HS-27A (cell line): ENCODE measurements at places on chromosomes 5 and 9.

DNA sequence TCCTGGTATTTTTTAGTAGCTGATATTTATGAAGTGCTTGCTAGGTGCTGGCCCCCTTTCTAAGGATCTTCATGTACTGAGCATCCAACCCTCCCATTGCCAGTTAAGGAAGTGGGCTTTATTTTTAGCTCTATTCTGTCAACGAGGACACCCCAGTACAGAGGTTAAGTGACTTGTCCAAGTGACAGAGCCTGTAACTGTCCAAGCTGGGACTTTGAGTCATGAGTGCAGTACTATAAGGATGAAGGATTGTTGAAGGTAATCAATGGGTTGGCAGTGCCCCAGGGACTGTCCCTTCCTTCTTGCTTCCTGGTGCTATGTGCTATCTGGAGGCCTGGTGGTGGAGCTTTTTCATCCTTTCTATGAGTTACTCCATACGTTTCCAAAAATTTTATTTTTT lies 18.0 kb upstream of the FABP6 start:
- DNase-seq = no peak

DNA sequence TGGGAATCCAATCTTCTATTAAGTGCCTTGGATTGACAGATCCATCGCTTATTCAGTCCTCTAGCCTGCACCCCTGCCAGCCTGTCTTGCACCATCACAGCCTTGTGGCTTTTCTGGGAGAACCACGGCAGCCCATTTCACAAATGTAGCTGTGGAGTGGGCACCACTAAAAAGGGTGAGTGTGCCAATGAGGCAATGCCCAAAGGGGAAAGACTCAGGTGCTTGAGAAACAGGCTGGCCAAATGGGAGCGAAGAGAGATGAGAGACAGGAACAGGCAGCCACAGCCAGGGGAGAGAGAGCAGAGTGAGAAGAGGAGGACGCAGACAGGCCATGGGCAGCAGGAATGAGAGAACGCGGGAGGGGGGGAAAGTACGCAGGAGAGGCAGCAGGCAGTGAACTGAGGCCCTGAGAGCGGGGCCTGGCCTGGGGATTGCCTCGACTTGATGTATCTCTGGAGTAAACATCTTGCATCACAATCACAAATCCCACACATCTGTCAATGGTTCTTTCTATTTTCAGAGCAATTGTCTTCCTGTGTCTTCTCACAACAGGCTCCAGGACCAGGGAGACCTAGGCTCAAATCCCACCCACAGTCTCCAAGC lies 173.1 kb downstream of the SYK start:
- DNase-seq = no peak

- no peak for DNase-seq
Measured at GRCh38 chr5:89972901-89973300, 436.7 kb downstream of the CETN3 start.

DNA sequence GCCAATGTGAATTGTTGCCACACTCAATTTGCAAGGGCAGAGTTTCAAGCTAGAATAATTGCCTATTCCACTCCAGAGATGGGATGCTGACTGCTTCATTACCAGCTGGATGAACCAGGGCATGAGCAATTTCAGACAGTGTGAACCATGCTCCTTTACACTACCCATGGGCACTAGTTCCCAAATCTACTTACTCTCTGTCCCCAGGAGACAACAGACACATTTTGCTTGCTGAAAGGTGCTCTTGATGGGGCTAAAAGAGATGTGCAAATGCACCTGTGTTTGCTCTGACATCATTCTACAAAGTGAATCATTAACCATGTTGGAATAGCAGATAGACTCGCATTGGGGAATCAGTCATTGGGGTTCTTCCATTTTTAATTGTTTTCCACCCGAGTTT lies 522.3 kb upstream of the NUDT12 start:
- no peak for DNase-seq

DNA sequence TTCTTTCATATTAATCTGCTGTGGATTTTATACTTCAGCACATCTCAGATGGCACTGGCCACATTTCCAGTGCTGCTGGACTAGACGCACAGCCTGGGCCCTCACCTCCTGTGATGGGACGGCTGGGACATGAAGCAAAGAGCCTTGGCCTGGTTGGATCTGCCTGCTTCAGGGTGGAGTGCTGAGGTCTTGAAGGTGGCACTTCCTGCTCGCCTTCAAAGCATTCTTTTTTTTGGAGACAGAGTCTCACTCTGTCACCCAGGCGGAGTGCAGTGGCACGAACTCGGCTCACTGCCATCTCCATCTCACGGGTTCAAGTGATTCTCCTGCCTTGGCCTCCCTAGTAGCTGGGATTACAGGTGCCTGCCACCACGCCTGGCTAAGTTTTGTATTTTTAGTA lies 73.1 kb downstream of the RAPGEF1 start:
- no peak for DNase-seq

DNA sequence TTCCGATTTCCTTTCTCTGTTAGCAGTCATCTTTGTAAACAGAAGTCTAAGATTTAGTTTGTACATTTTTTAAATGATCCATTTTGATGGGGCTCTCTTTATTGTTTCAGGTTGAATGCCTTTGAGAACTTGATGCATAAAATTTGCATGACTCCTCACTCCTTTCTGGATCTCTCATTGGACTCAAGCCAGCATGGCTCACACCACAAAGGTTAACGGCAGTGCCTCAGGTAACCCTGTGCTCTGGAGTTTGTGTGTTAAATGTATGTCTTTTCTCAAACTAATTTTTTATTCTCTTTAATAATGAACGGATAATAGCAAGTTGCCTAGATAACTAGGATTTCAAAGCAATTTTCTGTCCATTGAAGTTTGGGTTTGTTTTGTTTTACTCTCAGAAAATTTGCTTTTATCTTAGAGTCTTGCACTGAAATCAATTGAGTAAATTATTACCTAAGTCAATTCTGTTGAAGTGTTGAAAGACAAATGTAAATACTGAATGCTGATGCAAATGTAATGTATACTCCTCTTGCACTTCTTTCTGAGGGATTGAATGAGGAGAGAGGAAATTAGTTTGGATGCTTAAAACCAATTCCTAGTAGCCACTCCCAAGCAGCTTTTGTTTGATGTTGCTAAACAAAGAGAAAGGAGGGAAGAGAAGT lies 164.6 kb upstream of the DMRT1 start:
- no peak for DNase-seq

DNA sequence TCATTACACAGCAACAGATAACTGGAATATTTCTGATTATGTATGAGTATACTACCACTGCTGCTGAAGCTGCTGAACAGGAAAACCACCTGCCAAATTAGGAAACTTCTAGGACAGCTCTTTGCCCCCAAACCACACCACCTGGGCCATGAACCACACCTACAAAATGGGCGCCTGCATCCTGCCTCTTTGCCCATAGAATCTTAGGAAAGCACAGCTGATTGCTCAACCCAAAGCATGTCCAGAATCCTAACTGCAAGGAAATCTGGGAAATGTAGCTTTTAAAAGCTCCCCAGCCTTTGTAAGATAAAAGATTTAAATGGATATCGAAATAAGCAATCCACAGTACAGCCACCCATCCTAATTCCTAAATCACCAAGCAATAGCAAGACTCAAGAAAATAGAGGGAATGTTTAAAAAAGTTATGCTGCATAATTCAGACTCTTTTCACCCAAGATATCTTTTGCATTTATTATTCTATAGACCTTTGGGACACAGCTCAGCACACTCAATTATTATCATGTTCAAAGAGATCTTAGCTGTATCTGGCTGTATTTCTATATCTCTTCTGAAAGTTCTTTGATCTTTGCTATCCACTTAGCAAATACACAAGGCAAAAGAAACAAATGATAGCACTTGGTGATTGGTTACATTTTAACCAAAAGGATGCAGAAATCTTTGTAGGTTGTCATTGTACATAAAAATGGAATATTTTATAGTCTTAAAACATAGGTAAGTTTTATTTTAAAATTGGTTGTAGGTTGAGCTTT lies 6.8 kb upstream of the C9orf152 start:
- DNase-seq = no peak

DNA sequence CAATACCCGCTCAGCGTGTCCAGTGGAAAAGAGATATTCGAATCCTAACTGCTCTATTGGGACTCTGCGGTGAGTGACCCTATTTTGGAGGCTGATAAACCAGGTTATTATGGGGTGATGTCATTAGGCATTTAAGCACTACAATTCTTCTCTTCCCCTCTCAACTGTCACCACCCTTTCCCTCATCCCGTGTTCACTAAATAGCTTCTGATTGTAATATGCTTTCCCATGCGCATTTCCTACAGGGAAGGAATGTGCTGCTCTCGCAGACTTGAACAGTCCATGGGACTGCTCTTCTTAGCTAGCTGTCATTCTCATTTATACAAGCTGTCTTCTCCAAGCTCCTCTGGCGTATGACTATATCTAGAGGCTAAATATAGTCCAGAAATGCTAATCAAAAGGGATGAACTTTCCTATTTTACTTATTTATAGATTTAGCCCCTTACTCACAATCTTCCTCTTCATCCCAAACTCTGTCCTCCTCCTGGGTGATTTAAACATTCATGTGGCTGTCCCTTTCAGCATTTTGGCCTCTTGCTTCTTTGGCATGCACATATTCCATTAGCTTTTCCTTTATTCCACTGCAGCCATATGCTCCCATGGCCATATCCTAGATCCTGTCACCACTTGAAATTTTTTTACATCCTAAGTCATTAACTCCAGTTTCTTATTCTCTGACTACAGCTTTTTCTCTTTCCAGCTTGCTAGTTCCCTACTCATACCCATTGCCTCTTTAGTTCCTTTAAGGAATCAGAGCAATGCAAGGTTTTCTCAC lies 39.6 kb upstream of the CSNK1G3 start:
- no peak for DNase-seq
